ENCODE measurements at places on chromosomes 5 and 9. TPM values are rescaled to one million over a fixed set of nuclear protein-coding genes. Genes with fewer than 3 reads are reported as not detected.

The FAM163B gene
- polyA plus RNA-seq: not detected

The CDH9 gene
- not detected for polyA plus RNA-seq

The SCGB3A2 gene
- 0.37 TPM for polyA plus RNA-seq

The FOXI1 gene
- polyA plus RNA-seq: not detected

The PRSS3 gene
- polyA plus RNA-seq: 0.24 TPM
